Bronchial epithelial cell (primary cell): ENCODE measurements at places on chromosomes 6 and 20. TPM values are rescaled to one million over a fixed set of nuclear protein-coding genes. Genes with fewer than 3 reads are reported as not detected.

GRCh38 chr6:144753023-144753705 is 468.0 kb downstream of the UTRN start:
- DNase-seq, result no peak

Gene LCA5
- total RNA-seq, result 2.9 and 3.7 TPM in 2 replicates

Gene AVP
- total RNA-seq, result not detected in 2 replicates

Gene AKAP12
- total RNA-seq, result 5.0 and 15.0 TPM in 2 replicates

Gene PDE10A
- under 0.01 and 0.79 TPM in 2 replicates for total RNA-seq

Gene PRDM13
- not detected in 2 replicates for total RNA-seq
